Stimulated activated naive CD4-positive, alpha-beta T cell (primary cell): ENCODE measurements at places on chromosomes 7 and 10.

DNA sequence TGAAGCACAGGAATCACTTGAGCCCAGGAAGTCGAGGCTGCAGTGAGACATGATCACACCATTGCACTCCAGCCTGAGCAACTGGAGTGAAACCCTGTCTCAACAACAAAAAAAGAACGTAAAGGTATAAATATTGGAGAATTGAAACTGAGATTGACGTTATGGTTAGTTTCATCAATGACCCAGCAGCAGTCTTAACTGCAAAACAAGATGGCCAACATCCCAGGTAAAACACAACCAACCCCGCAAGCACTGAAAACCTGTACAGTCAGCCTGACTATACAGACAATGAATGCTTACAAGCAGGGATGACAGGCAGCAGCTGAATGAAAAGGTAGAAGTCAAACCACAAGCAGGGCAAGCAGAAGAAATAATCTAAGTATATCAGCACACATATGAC is 34.7 kb downstream of the WAPL start:
- DNase-seq: no peak

- no peak for DNase-seq
These were observed 26.6 kb downstream of the DGKI start for GRCh38 chr7:137820156-137820555.

GRCh38 chr7:130334274-130334673 is 10.3 kb upstream of the CPA5 start:
- no peak for DNase-seq

GRCh38 chr10:118841881-118842605 is 87.3 kb upstream of the CACUL1 start:
- no peak for DNase-seq

- DNase-seq: no peak
These were observed 25.5 kb downstream of the JAZF1 start for GRCh38 chr7:28155019-28155660.

GRCh38 chr7:43784030-43784584 is 25.6 kb downstream of the BLVRA start:
- no peak for DNase-seq

DNA sequence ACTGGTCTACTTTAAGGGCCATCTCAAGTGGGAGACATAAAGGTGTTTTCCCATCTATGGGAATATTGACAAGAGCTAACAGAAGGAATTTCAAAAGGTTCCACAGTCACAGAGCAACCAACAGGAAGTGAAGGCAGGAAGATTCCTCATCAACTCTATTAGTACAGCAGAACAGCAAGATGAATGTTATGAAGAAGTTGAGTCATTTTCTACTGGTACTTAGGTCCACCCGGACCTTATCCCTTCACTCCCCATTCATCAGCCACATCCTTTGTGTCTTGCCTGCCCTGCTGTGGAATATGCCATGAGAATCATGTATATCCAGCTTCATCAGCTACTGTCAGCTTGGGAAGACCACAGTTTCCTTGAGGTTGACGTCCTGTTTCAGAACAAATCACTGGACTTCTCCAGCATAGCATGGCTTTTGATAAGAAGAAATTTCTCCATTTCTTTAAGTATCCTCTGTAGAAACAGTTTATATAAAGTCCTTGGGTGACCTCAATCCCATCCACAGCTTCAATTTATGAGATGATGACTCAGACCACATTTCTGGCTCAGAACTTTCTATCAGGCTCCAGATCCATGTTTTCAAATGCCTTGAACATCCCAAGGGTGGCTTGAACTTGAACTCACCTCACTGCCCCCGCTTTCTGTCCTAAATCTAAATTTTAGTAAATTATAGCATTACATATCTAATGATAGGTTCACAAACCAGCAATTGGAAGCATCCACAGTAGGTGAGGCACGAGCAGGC is 84.9 kb upstream of the AGK start:
- DNase-seq: no peak
